ENCODE measurements at places on chromosomes 1 and 21. TPM values are rescaled to one million over a fixed set of nuclear protein-coding genes. Genes with fewer than 3 reads are reported as not detected.

GRCh38 chr1:93148001-93148400, 32.2 kb downstream of the TMED5 start:
- DNase-seq = peak; percentile 54

GRCh38 chr1:242005866-242006535, 7.1 kb upstream of the MAP1LC3C start:
- peak; percentile 64 for DNase-seq

- DNase-seq = no peak
Observed at GRCh38 chr1:62392951-62393350, 43.9 kb upstream of the USP1 start.

DNA sequence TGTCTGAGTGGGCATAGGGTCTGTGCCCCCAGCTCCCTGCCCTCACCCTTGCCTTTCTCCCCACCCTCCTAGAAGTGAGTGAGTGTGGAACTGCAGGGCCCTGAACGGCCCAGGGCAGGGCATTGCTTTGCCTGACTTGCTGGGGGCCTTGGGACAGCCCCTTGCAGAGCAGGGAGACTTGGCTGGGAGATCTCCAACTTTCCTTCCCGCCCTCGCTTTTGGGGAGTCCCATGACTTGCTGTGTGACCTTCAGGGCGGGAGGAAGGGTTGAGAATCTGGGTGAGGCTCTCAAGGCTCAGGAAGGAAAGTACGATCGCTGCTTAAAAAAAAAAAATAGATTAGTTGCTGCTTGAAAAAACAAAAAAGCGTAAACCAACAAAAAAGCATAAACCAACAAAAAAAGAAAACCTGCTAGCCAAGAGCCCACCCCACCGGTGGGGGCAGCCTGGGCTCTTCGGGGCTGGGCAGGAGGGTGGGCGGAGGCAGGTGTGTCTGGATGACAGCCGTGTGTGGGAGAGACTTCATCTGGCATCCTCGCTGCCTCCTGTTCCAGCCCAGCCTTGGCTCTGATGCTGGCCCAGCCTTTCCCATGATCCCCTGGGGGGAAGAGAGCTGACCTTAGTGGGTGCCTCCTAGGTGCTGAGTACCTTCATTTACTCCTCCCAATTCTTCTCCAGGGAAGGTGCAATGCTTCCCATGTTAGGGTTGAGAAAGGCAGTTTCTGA, 6.5 kb downstream of the NBL1 start:
- DNase-seq = peak; percentile 41

DNA sequence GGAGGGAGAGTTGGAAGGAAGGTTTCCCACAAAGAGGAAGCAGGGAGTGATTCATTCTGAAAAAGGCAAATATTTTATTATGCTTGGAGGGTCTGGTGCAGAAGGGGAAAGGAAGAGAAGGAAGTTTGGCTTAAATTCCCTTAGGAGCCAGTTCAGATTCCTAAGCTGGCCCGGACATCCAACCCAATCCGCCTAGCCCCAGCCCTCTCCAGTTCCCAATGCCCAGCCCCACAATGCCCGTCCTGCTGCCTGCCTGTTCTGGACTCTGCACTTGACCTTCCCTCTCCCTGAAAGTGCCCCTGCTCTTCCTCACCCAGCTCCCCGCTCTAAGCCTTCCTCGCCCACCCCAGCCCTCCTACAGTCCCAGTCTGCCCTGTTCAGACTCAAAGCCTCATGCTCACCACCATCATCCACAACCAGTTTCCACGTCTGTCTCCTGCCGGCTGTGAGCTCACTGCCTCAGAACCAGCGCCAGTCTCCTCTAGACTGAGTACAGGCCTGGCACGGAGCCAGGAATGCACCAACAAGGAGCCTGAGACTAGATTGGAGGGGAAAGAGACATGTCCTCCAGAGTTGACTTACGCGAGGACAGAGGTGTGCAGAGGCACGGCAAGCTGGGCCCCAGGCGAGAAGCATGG, 18.9 kb downstream of the CAPN2 start:
- peak; percentile 92 for DNase-seq

The GBP2 gene
- total RNA-seq = 5.4 TPM

- DNase-seq = peak; percentile 89
Observed at GRCh38 chr1:72283307-72284083, 1.2 kb upstream of the NEGR1 start.

GRCh38 chr1:80926531-80926930, 874.2 kb upstream of the ADGRL2 start:
- no peak for DNase-seq
